BE2C (cell line): ENCODE measurements at places on chromosomes 6 and 20.

DNA sequence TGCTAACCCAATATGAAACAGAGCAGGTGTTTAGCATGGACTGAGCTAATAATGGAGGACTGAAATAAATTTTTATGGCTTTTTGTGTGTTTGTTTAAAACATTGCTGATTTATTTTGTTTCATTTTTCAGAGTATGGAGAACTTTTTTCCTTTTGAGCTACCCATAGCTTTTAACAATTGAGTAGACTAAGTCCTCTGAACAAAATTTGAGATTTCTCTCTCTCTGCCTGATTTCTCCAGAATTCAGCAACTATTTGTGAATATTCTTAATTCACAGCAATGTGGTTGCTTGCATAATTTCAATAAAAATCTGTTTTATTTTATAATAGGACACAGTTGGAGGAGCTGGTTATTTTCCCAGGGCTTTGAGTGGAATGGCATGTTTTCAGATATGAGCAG lies 103.7 kb downstream of the TPBG start:
- no peak for DNase-seq

DNA sequence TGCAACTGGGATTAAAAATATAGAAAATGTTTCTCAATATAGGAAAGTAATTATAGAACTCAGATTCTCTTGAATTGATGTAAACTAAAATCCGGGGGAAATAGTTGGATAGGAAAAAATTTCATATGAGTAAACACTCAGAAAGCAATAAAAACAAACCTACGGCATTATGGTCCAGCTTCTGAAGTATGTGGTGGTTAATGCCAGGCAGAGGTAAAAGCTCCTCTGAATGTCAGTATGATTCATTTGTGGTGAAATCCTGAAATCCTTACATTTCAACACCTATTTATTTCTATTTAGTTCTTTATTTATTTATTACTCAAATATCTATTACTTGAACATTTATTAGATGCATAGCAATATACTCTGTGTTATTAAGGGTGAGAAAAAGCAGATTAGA lies 145.1 kb downstream of the RIMS1 start:
- no peak for DNase-seq

DNA sequence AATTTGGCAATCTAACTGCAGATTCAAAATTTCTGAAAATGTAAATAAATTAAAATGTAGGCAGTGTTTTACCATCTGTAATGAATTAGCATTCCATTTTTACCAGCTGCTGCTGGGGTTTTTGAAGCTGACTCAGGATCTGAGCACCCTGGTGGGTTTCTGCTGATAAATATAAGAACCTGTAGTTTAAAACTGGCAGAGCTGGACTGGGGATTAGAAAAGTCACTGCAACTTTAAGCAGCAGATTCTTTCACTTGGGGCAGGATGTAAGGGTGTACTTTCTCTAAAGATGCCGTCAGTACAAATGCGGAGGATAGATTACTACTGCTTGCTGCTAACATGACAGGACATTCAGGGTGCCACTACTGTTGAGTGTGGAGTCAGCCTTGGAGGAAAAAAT lies 341.8 kb downstream of the CDKAL1 start:
- DNase-seq = peak; percentile 20

- DNase-seq = no peak
Observed at GRCh38 chr6:80478030-80478429, 371.6 kb downstream of the BCKDHB start.

DNA sequence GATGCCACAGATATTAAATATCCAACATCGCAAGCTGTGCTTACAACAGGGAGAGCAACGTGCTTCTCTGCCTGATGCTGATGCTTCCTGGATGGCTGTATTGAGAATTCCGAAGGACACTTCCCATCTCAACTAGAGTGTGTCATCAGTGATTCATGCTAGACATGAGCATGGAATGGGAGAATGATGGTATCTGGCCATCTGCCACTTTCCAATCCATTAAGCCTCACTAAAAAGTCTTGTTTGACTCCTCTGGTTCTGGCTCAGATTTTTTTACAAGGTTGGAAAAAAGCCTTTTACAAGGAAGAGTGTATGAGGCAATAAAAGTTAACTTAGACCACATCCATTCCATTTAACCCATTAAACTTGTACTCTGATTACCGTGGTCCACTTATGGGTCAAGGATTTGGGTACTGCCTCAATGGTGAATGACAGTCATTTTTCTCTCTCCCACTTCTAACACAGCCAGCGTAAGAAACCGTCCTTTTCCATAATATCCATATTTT lies 265.3 kb downstream of the UST start:
- no peak for DNase-seq

GRCh38 chr20:235891-236290 lies 8.8 kb downstream of the DEFB129 start:
- no peak for DNase-seq

DNA sequence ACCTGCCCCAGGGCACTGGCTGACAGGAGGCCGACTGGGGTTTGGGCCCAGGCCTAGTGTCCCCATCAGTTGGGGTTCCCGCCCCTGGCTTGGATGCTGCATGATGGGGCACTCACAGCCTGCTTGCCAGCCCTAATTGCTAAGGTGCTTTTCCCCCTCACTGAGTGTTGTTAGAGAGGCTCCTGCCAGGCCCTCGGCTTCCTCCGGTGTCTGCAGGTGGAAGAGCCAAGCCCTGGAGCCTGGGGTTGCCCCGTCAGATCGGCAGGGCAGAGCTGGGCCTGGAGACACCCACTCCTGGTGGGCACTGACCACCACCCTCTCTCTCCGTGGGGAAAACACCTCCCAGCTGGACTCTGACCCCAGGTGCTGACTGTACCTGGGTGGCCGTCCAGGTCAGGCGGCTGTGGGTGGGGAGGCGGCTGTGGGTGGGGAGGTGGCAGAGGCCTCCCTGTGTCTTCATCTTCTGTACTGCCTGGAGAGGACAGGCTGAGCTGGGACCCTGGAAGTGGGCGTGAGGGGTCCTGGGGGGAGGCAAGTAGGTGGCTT lies 6.0 kb upstream of the CABLES2 start:
- no peak for DNase-seq

DNA sequence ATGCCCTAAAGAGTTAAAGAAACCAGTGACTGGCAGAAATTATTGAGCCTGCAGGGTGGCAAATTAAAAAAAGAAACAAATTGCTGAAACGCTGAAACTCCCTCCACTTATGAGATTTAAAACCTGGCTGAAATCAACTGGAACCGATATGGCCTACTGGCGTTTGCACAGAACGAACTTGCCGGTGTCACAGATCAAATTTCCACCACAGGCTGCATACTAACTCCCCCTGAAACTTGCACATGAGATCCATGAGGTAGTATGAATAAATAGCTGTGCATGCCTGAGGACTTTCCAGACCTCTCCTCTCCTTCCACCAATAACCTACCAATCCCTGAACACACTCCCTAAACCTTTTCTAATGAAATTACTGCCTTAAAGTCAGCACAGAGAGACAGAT lies 150.4 kb downstream of the RNGTT start:
- no peak for DNase-seq

- no peak for DNase-seq
Observed at GRCh38 chr20:63939061-63939935, 16.9 kb downstream of the UCKL1 start.

GRCh38 chr6:166862287-166862977 lies 93.9 kb downstream of the RNASET2 start:
- peak; percentile 73 for DNase-seq

- peak; percentile 57 for DNase-seq
Observed at GRCh38 chr6:37731888-37732287, 34.2 kb upstream of the MDGA1 start.

- no peak for DNase-seq
Observed at GRCh38 chr6:125415913-125416312, 114.1 kb upstream of the HDDC2 start.

DNA sequence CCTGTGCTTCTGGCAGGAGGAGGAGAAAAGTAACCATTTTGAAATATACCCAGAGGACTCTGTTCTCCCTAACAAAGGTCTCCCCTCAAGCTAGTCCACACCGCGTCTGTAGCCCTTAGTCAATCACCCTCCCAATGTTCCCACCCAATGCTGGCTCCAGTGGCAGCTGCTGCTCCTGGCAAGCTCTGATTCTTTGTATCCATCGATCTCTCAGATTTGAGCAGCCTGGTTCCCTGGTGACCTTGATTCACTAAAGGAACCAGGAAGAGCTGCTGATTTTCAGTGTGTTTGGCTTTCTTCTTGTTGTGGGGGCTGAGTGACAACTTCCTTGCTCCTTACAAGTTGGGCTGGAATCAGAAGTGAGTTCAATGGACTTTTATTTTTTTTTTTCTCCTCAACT lies 68.5 kb downstream of the FOXC1 start:
- peak; percentile 40 for DNase-seq

GRCh38 chr20:19566226-19566945 lies 191.7 kb upstream of the RIN2 start:
- no peak for DNase-seq

DNA sequence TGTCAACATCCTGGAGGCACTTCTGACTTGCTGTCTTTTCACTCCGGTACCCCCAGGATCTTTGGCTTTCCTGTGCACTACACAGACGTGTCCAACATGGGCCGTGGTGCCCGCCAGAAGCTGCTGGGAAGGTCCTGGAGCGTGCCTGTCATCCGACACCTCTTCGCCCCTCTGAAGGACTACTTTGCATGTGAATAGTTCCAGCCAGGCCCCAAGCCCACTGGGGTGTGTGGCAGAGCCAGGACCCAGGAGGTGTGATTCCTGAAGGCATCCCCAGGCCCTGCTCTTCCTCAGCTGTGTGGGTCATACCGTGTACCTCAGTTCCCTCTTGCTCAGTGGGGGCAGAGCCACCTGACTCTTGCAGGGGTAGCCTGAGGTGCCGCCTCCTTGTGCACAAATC lies 12.0 kb upstream of the MAPRE1 start:
- no peak for DNase-seq

- DNase-seq = no peak
Observed at GRCh38 chr20:458776-459175, 3.6 kb downstream of the TBC1D20 start.

DNA sequence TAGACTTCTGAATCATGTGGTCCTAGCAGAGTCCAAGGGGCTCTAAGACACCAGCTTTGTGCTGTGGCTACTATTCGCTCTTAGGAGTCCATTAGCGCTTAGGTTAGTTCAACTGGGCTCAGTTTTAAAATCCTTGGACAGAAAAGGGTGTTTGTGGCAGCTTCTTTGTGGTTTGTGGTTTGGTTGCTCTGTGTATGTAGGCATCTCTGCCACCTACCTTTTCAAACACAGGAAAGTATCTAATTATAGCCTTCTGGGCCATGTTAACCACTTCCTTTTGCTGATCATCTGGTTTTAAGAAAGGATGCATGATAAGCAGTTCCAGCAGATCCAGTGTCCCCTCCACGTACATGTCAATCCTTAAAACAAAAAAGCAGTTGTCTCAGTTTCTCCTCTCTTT lies 10.8 kb downstream of the GSTA4 start:
- DNase-seq = no peak

DNA sequence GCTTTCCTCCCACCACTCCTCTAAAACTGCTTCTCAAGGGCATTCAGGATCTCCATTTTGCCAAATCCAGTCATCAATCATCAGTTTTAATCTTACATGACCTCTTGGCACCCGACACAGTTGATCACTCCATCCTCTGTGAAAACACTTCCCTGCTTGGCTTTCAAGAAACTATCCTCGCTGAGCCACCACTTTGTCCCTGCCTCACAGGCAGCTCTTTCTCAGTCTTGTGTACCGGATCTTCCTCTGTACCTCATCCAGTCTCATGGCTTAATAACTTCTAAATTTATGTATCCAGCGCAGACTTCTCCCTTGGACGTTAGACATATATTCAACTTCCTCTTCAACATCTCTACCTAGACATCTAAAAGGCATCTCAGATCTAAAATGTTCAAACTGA lies 89.9 kb downstream of the BTBD9 start:
- no peak for DNase-seq

DNA sequence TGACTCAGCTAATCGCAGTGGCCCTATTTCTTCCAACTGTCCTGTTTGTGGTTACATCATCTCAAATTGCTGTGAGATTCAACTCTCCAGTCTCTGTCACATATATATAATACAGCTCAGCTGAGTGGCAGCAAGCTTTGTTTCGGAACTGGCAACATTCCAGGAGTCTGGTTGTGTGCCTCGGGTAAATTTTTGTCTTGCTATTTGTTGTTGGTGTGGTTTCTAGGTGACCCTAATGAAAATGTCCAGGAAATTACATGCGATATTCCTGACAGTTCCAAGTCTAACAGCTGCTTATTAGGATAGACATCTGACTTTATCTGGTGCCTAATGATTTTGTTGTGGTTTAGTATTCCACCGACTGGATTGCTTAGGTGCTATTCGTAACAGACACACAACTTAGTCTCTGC lies 581.8 kb downstream of the CD109 start:
- DNase-seq = peak; percentile 4

DNA sequence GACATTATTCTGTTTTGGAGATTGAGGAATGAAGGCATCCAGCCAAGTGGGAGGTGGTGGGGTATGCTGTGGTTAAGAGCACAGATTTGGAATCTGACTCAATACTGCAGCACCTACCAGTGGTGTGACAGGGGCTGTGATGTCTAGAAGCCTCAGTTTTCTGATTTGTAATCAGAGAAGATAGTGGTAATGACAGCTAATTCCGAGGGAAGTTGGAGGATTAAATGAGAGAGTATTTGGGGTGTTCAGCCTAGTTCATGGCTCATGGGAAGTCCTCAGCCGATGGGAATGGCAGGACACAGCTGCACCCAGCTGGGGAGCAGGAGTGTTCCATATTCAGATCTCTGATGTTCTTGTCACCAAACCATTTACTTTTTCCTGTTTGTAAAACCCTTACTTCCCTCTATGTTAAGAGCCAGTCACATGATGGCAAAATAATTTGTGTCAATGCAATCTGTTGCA lies 9.3 kb downstream of the SLC9A8 start:
- no peak for DNase-seq

DNA sequence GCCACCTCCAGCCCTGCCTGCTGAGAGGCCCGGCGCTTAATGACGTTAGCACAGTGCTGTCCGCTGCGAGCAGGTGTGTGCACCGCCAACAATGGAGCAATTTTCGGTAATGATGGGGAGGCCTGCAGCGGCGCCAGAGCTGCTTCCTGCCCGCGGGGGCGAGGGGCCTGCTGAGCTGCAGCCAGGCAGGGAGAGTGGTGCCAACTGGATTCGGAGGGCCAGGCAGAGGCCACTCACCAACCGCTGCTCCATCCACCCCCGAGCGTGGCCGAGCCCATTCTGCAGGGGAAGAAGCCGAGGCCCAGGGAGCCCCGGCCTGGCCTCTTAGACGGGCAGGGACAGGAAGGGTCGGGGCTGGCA lies 9.6 kb downstream of the HRH3 start:
- peak; percentile 59 for DNase-seq

GRCh38 chr6:44257025-44257752 lies at the start of gene SLC35B2:
Gene SLC35B2 (minus strand): TSS chr6:44257528. CDS start chr6:44257410, 118 bp downstream.
- DNase-seq = peak; percentile 78

- DNase-seq = no peak
Observed at GRCh38 chr6:36959555-36960250, 5.2 kb downstream of the PI16 start.

GRCh38 chr6:72676995-72677394 lies 55.1 kb downstream of the KCNQ5 start:
- no peak for DNase-seq

- no peak for DNase-seq
Observed at GRCh38 chr6:139594333-139594965, 220.0 kb upstream of the CITED2 start.
